Amygdala (tissue), 56 donors: ENCODE measurements at places on chromosomes 2 and 18.

- DNase-seq = no peak
Observed at GRCh38 chr2:237721458-237721857, 77.1 kb upstream of the RBM44 start.

- DNase-seq = peak; percentile 9
Observed at GRCh38 chr2:64284751-64285150, 140.5 kb upstream of the PELI1 start.

GRCh38 chr18:13542520-13542847 lies 183.9 kb downstream of the FAM210A start:
- DNase-seq = no peak

- DNase-seq = no peak
Observed at GRCh38 chr2:230246206-230246605, 20.7 kb downstream of the SP140 start.
